ENCODE measurements at places on chromosomes 2 and 18.

DNA sequence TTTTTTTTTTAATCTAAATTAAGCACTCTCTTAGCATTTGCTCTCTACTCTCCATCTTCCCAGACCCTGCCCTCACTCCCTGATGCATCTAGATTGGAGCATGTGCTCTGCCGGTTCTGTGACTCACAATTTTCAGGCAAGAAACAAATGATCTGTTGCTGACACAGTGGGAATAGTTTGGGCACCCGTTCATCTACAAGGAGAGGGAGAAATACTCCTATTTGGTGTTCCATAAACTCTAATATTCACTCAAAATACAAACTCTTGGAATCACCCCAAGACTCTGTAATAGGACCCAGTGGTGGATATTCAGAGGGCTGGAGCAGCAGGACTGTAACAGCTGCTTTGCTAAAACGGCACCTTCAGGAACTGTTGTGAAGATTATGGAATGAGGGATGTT, 37.1 kb upstream of the LINC00305 start:
- no peak for DNase-seq

DNA sequence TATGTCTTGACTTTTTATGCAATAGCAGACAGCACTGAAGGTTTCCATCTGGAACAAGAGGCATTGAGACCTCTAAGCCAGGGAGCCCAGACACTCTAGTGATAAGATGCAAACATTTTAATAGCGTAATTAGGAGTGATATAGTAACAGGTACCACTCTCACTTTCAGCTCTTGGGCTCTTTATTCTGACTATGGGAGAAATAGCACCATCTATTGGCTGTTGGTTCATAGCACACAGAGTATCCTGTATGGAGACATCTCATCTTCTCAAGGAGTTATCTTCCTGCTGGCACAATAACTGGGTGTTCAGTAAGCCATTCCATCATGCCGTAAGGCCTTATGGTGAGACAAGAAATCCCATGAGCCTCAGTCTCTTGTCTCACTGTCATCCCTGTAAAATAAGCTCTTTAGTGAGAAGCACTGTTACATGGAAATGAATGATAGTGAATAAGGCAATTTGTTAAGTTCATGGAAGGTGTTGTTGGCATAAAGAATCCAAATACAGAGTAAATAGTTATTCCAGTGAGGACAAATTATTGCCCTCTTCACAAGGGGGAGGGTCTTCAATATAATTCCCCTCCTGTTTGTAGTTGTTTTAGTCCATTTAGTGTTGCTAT, 48.3 kb downstream of the THUMPD2 start:
- no peak for DNase-seq

GRCh38 chr2:238585836-238586821, 159.4 kb downstream of the ASB1 start:
- DNase-seq, result no peak

- DNase-seq, result no peak
Measured at GRCh38 chr18:21799721-21800120, 59.1 kb downstream of the MIB1 start.

GRCh38 chr2:197827618-197828017, 23.2 kb downstream of the PLCL1 start:
- DNase-seq, result no peak

- DNase-seq, result no peak
Measured at GRCh38 chr18:70332694-70333093, 43.8 kb downstream of the SOCS6 start.

DNA sequence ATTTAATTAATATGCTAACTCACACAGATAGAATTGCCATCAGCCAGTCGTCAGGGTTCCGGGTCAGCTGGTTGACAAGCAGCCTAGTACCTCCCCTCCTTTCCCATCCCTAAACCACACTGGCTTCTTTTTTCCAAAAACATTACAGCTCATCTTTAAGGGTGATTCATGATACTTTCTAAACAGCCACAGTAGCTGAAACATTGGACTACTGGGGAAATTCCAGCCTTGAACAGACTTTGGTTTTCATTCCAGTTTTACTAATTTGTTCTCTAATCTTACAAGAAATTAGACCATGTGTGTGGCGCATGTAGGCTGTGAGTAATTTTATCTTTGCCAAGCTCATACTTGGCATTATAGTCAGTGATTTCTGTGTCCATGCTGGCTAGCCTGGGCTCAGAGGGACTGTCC, 110.8 kb downstream of the FMNL2 start:
- no peak for DNase-seq

GRCh38 chr2:157386747-157387146, 57.1 kb downstream of the CYTIP start:
- DNase-seq, result no peak

GRCh38 chr2:73899801-73900336, 7.1 kb downstream of the ACTG2 start:
- no peak for DNase-seq

- no peak for DNase-seq
Measured at GRCh38 chr18:41464278-41464677, 490.8 kb upstream of the PIK3C3 start.

GRCh38 chr2:136210822-136211221, 92.9 kb upstream of the CXCR4 start:
- no peak for DNase-seq

GRCh38 chr2:129006135-129006886, 687.6 kb upstream of the HS6ST1 start:
- DNase-seq, result no peak

DNA sequence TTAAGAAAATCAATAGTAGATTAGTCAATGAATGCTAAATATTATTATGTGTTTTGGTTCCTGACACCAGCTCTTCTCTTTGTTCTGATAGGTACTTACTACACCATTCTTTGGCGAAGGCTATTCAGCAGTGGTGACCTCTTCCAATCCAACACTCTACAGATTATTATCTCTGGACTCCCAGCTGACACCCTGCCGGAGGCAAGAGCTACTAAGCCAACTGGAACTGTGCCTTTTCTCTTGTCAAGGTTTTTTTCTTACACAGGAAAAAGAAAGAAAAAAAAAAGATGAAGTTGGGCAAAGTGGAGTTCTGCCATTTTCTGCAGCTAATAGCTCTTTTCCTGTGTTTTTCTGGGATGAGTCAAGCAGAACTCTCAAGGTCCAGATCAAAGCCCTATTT, 11.7 kb downstream of the CDH7 start:
- DNase-seq, result peak; percentile 51

DNA sequence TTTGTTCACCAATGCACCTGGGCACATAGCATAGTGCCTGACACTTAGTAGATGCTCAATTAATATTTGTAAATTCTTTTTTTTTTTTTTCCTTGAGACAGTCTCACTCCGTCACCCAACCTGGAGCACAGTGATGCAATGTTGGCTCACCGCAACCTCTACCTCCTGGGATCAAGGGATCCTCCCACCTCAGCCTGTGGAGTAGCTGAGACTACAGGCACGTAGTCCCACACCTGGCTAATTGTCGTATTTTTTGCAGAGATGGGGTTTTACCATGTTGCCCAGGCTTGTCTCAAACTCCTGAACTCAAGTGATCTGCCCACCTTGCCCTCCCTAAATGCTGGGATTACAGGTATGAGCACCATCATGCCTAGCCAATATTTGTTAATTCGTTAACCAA, 23.2 kb upstream of the LPIN2 start:
- no peak for DNase-seq

DNA sequence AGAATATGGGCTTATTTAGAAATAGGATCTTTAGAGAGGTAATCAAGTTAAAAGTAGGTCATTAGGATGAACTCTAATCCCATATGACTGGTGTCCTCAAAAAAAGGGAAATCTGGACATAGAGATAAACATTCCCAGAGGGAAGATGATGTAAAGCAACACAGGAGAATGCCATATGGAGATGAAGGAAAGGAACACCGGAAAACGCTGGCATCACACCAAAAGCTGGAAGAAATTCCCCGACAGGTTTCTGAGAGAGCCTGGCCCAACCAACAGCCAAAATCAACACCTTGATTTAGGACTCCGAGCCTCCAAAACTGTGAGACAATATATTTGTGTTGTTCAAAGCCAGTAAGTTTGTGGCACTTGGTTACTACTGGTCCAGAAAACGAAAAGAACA, 296.7 kb downstream of the DSEL start:
- DNase-seq, result no peak

DNA sequence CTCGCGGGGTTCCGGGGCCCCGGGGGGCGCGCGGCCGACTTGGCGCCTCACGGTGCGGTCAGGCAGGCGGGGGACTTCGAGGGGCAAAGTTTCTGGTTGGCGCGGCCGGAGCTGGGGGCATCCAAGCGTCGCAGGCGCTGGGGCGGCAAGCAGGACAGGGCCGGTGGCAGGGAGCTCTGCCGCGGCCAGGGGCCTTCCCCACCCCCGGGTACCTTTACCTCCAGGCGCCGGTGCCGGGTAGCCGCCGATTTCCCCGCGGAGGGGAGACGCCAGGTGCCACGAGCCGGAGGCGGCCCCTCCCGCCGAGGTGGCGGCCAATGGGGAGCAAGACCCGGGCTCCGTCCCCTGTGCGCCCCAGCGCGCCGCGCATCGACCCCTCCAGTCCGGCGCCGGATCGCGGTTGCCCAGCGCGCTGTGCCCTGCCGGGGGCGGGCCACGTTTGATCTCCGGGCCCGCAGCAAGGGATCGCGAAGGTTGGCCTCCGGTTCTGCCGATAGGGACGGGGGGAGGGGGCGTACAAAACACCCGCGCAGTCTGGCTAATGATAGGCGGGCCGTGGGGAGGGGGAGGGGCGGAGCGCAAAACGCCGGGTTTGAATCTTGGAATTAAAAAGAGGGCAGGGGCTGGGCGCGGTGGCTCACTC, at the start of gene ST8SIA5:
TSS of gene ST8SIA5 (minus strand) at position 495 of the 643 bp plus-strand sequence. CDS start 545 bp downstream, outside the sequence.
- no peak for DNase-seq

Measured in LNCaP clone FGC (cell line).